Mammary epithelial cell (primary cell): ENCODE measurements at places on chromosomes 13 and 19. TPM values are rescaled to one million over a fixed set of nuclear protein-coding genes. Genes with fewer than 3 reads are reported as not detected.

The FXYD1 gene
- total RNA-seq = 1.9 TPM in 1 of 2 replicates, not detected in the other

The SIRT6 gene
- total RNA-seq = 28.8 and 36.4 TPM in 2 replicates

The PRODH2 gene
- not detected in 2 replicates for total RNA-seq

The PSPN gene
- total RNA-seq = 0.67 TPM
